Caki2 (cell line): ENCODE measurements at places on chromosomes 1 and 21.

- peak; percentile 6 for DNase-seq
Measured at GRCh38 chr1:114671011-114671938, 1.4 kb upstream of the DENND2C start.

- DNase-seq, result peak; percentile 39
Measured at GRCh38 chr1:5980314-5981008, 11.8 kb downstream of the NPHP4 start.

DNA sequence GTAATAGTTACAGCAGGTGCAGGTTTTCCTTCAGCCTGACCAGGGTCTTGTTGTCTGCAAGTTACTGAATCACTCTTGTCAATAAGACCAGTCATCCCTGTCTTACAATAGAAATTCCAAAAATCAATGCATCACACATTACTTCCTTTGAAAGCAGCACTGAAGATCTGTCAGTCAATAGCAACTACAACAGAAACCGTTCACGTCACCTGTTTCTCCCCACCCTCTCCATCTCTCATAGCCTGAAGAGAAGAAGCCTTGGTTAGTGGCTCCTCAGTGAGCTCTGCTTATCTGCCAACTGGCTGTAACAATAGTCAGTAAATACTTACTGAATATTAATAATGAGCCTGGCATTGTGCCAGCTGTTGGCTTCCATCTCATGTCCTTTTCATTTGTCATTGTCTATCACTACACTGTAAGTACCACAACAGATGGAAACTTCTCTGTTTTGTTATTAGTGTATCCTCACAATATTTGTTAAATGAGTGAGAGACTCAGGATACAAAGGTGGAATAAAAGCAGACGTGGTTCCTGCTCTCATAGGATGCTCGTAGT is 195.2 kb downstream of the S1PR1 start:
- DNase-seq, result no peak

- DNase-seq, result no peak
Measured at GRCh38 chr1:246136477-246136876, 370.6 kb downstream of the SMYD3 start.

- no peak for DNase-seq
Measured at GRCh38 chr1:218804014-218804785, 369.5 kb upstream of the LYPLAL1 start.

GRCh38 chr1:182332261-182333060 is 59.1 kb downstream of the GLUL start:
- DNase-seq, result no peak

DNA sequence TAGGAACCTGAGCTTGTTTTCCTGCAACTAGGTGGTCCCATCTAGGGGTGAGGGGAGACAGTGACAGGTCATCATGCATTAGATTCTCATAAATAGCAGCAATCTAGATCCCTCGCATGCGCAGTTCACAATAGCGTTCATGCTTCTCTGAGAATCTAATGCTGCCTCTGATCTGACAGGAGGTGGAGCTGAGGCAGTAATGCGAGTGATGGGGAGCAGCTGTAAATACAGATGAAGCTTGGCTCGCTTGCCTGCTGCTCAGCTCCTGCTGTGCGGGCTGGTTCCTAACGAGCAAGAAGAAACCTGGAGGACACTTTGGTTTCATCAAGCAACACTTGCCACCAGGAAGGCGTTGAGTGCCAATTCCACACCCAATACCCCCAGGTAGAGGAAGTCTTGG is 95.1 kb upstream of the OLIG2 start:
- DNase-seq, result no peak

- no peak for DNase-seq
Measured at GRCh38 chr1:64356636-64357256, 113.2 kb upstream of the CACHD1 start.

DNA sequence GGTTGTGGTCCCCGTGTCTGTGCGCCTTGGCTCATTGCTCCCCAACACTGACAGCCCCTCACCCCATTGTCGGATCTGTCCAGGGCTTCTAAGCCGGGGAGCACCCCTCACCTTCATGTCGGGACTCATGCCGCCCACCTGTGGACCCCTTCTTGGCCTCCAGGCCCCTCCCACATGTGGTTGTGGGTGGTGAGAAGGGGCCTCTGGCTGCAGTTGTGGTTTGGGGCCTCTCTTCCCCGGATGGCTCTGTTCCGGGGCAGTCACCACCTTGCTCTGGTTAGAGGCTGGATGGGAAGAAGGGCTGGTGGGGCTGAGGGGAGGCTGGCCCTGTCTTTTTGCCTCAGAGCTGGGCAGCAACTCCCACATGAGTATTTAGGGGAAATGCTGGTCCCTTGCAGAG is 158.6 kb upstream of the C1orf174 start:
- no peak for DNase-seq

DNA sequence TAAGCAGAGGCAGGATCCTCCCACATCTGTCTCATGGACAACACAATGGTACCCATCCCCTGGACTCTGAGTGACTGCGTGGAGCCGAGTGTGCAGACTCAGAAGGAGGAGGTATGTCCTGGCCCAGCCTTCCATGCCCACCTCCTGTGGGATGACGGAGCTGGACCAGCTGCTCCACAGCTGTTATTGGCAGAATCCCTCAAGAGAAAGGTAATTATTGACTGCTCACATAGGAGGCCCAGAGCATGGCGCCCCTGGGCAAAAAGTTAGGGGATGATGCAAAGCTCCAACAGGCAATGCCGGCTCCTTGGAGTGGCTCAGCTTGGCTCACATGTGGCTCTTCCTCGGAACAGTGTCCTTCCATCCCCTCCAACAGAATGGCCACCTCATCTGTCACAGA is 12.2 kb upstream of the ACTRT2 start:
- DNase-seq, result no peak
